ENCODE measurements at places on chromosomes 1 and 21.

DNA sequence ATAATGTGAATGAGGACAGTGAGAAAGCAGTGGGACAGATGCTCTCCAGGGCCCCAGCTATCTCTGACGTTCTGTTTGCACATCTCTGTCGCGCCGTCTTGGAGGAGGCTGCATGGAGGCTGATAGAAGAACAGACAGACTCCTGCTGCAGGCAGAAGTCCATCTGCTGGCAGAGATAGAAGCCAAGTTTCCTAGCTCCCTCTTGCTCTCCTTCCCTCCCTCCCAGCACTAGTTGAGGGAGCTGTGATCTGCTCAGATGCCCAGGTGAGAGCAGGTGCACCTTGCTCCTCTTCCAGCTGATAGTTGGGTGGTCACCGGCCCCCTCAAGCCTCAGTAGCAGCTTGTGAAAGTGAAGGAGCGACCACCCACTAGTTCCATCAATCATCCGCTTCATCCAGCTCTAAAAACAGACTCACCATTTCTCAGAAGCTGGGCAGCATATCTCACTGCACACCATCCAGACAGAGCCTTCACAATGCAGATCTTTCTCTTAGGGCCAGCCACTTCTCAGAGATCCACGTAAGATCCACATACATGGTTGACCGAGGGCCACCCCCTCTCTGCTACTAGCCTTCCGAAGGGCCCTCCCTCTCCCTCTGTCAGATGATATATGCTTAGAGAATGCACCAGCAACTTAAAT is 12.9 kb downstream of the LRRN2 start:
- DNase-seq: no peak

DNA sequence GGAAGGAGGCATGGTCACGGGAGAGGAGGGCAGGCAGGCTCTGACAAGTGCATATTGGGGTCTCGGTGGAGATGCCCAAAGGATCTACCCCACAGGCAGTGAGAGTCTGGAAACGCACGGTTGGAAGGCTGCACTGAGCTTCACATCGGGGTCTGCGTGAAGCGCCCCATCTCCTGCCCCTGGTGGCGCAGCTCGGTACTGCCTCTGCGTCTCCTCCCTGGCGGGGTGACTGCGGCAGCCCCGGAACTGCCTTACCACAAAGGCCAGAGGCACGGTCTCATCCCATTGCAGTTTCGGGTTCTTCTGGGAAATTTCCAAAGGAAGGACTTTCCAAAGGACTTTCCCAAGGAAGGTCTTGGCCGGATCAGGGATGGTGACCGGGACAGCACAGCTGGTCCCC is 69.2 kb upstream of the AJAP1 start:
- no peak for DNase-seq

DNA sequence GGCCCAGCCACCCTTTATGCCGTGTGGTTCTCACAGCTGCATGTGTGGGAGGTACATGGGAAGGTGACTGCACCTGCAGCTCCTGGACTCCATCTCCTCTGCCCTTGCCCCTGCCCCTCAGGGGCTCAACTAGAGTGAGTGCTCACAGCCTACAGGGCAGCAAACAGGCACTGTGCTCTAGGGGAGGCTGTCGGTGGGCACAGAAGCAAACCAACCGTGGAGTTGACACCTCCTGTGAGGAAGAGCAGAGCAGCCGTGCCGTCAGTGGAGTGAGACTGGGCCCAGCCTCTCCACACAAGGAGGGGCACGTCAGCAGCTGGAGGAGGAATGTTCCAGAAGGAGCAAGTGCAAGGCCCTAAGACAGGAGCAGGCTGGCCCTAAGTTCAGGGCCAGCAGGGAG is 32.7 kb downstream of the BMP8A start:
- DNase-seq: no peak

GRCh38 chr21:29829564-29830275 is 110.1 kb downstream of the GRIK1 start:
- DNase-seq: no peak

DNA sequence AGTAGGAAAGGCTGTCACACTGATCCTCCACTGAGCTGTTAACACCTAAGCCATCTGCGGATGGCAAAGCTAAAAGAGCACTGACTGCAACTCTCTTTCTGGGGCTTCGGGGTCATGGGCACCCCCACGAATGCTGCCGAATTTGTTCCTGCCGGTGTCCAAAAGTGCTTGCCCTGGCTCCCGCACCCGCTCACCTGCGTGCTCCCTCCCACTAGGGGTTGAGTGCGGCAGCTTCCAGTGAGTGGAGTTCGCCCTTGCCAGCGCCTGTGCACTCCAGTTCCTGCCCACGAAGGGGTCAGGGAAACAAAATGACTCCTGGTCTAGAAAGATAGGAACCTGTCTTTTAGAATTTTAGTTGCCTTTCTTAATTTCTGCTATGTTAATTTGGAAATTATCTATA is 78.7 kb downstream of the IFI44 start:
- no peak for DNase-seq

All from CD4-positive, alpha-beta memory T cell (primary cell).